Stimulated activated naive CD8-positive, alpha-beta T cell treated with anti-CD3 and anti-CD28 coated beads, Interleukin-15, Interleukin-2, amounts not matched to agents 100 U/mL and 50 U/mL, for 24 hours (primary cell): ENCODE measurements at places on chromosomes 12 and 14.

- no peak for DNase-seq
Measured at GRCh38 chr14:94158239-94158883, 15.8 kb upstream of the PPP4R4 start.

GRCh38 chr14:52951681-52952554 lies 1.1 kb upstream of the FERMT2 start:
- DNase-seq, result no peak

DNA sequence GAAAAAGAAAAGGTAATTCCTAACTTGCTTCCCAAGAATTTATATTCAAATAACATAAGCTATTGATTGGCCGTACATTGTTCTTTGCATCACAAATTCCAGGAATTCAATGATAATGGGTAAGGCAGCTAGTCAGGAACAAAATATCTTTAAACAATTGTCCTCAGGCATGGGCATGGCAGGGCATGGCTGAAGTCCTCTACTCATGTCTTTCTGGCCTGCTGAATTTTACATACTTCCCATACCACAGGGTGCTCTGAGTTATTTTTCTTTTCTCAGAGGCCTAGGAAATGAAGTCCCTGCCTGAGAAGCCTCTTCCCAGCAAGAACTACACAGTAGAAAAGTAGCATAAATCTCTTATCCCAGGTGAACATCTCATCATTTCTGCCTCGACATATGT lies 15.1 kb upstream of the DRAM1 start:
- no peak for DNase-seq

GRCh38 chr12:32989705-32990104 lies 93.1 kb upstream of the PKP2 start:
- no peak for DNase-seq

GRCh38 chr12:30622509-30622908 lies 73.2 kb downstream of the IPO8 start:
- no peak for DNase-seq

DNA sequence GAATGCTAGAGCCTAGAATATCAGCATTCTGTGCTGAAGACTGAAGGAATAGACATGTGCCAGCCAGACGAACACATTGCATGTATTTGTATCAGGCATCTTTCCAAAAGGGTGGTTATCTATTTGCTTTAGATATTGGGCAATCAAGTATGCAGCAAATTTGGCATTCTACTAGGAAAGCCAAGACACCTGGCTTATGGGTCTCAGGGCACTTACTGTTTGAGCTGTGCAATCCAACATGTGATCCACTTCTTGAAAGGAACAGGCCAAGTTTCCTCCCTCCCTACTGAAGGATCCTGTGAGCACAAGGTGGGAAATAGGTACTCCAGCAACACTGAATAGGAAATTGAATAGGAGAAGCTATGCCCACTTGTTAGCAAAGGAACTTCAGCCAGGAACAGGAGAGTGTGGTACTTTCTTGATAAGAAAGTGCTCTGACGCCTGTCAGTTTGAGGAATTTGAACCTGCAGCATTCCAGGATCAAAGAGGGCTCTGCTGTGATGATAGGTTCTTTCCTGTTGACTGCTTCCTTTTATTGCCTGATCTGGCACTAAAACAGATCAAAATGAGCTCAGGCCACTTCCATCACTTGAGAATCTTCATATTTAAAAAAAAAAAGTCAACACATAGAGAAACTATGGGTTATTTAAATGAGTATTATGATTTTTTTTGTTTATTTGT lies 20.6 kb downstream of the OR6S1 start:
- DNase-seq, result no peak
